WERI-Rb-1 (cell line): ENCODE measurements at places on chromosomes 16 and 17.

DNA sequence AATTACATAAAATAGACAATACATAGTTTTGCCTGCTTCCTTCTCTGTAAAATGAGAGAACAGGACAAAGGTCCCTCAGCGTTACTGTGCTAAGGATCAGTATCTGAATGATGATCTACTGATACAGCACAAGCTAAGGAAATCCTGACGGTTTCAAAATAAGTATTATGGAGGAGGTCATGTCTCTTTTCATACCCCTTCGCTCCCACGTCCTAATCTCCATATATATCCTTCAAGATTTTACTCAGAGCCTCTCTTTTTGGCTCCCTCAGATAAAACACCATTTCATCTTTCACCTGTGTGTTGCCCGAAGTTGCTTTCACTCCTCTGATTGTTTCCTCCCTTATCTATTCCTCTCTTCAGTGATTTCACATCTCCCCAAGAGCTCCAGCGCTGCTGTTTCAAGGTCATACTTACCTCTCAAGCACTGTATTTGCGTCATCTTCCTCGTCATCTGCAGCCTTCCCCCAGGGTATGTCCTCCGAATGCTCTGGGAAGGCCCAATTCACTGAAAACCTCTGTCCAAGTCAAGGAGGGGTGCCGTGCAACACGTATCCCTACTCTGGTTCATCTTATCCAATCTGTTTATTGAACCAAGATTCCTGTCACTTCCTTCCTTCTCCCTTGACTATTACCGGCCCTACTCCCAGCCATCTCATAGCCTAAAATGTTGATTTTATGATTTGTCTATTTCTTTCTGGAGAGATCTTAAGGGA, 1.2 kb upstream of the BLTP2 start:
- no peak for DNase-seq

DNA sequence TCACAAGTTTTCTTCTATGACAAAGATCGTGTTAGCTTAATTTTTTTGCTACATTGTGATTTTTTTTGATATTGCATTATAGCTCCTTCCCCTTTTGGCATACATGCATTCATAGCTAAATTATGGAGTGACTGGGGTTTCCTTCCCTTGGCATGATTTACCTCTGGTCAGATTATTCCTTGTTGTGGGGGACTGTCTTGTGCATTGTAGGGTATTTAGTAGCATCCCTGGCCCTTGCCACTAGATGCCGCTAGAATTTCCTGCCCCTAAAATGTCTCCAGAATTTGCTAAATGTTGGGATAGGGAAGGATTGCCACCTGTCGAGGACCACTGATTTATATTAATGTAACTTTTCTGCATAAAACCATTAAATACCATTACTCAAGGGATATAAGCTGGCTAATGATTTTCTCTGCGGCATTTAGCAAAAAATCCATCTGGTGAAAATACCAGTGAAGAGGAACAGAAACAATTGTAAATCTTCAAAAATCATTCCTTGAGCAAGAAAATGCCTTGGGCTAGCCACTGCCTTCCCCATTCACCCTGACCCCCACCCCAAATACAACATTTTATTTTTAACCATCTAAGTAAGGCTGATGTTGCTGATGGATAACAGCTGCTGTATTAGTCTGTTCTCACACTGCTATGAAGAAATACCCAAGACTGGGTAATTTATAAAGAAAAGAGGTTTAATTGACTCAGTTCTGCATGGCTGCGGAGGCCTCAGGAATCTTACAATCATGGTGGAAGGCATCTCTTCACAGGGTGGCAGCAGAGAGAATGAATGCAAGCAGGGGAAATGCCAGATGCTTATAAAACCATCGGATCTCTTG, 195.2 kb downstream of the MAP2K6 start:
- peak; percentile 42 for DNase-seq

GRCh38 chr17:73436954-73437353, 125.2 kb upstream of the CDC42EP4 start:
- DNase-seq: no peak

DNA sequence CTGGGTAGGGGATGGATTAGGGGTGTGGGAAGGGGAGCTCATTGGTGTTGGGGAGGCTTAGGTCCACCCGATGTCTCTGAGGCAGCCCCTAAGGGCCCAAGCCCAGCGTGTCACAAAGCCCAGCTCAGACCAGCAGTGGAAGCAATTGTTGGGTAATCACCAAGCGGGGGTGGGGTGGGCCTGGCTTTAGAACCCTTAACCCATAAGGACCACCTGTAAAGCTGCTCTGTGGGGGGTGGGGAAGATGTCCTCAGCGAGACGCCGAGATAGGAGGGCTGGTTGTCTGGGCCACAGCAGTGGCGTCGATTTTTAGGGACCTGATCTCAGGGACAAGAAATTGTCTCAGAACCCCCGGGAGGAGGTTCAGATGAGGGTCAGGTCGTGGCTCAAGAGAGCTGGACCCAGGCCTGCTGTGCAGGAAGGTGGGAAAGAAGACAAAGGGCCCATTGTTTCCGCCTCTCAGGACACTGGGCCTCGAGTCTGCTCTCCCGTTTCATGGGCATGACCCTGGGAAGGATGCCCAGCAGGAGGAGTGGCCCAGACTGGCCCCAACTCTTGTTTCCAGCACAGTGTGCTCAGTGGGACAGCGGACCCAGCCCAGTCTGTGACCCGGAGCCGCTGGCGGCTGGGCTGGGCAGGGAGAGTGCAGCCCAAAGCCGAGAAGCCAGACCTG, 15.9 kb downstream of the ST6GALNAC2 start:
- peak; percentile 54 for DNase-seq

GRCh38 chr17:57838453-57838852, 11.4 kb downstream of the MRPS23 start:
- no peak for DNase-seq

GRCh38 chr17:81912441-81913309, 1.5 kb upstream of the PCYT2 start:
- no peak for DNase-seq

- no peak for DNase-seq
Observed at GRCh38 chr16:30567991-30568638, 3.4 kb downstream of the ZNF688 start.

- no peak for DNase-seq
Observed at GRCh38 chr16:12356632-12357340, 380.3 kb downstream of the SNX29 start.

GRCh38 chr17:57626520-57627210, 118.4 kb downstream of the CCDC182 start:
- DNase-seq: peak; percentile 45

GRCh38 chr17:68400404-68400735, 56.9 kb downstream of the WIPI1 start:
- DNase-seq: no peak

GRCh38 chr16:66446737-66447136, 19.6 kb downstream of the BEAN1 start:
- DNase-seq: no peak

DNA sequence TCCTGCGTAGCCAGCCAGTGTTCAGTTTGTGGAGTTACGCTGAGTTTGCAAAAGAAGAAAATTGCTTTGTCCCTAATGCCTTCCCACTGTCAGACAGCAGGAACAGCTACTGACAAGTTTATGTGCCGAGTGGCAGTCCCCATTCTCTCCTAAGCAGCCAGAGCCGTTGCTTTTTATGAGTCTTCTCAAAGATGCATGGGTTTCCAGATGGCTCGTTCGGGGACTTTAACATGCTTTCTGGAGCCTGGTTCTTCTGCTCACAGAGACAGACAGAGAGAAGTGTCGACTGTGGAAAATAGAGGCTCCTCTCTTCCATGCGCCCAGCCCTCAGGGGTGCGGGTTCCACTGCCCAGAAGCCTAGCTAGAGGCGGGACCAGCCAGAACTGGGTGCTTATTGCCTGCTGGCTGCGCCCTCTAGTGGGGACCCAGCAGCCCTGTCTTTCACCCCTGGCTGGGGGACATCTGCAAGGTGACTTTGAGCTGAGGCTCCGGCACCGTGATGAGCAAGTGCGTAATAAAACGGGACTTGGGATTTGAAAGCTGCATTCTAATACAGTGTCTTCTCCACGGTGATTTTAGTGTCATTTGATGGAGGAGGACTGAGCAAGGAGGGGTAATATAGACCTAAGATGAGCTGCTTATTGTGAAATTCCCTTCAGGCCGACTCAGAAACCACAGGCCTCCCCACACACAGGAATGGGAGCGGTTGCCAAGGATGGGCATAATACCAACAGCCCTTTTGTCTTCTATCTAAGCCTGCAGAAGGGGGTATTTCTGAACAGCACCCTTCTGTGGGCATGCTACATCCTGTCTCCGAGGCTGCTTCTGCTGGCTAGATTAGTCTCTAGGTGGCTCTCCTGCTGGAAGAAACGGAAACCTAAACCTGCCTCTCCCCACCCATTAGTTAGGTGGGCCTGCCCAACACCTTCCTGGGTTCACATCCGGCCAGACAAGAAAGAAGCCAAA, 73.1 kb downstream of the CCDC182 start:
- DNase-seq: peak; percentile 93

DNA sequence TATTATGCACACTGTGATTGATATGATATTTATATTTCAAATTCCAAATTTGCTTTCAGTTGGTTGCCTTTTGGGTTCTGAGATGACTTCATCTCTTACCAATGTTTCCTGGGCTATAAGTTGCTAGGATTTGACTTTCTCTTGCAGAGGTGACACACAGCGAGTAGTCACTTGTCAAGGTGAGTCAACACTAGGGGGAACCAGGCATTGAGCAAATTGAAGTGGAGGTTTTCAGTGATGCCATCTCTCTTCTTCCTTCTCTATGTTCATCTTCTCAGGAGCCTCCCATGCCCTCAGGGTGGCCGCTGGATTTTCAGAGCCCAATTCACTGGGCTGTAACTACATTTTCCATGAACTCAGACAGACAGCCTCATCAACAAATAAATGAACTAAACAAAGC, 6.0 kb upstream of the CPD start:
- no peak for DNase-seq

GRCh38 chr17:17628388-17629008, 37.0 kb upstream of the PEMT start:
- no peak for DNase-seq

DNA sequence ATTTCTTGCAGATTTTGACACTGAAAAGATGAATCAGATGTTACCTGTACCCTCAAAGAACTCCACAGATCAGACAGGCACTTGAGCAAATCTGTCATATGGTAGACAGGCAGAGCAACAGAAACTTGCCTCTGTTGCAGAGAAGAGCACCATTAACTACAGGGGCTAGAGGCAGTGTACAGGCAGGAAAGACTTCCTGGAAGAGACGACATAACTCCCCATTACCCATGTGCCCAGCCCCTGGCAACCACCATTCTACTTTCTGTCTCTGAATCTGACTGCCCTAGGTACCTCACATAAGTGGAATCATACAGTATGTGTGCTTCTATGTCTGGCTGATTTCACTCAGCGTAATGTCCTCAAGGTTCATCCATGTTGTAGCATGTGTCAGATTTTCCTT, 15.5 kb downstream of the GFOD2 start:
- no peak for DNase-seq

DNA sequence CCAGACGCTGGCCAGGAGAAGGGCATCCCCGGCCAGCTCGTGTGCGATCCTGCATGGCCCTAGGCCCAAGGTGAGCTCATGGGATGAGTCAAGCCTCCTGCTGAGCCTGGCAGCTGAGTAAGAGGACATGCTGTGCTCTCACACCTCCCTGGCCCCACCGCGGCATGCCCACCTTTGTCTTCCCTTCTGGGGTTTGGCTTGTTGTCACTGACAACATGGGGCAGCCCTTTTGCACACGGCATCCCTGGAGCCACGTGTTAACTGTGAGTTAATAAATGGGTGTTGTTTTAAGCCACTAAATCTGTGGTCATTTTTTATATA, 8.9 kb upstream of the TNS4 start:
- peak; percentile 49 for DNase-seq

GRCh38 chr17:71709271-71709890, 411.4 kb upstream of the SOX9 start:
- no peak for DNase-seq

DNA sequence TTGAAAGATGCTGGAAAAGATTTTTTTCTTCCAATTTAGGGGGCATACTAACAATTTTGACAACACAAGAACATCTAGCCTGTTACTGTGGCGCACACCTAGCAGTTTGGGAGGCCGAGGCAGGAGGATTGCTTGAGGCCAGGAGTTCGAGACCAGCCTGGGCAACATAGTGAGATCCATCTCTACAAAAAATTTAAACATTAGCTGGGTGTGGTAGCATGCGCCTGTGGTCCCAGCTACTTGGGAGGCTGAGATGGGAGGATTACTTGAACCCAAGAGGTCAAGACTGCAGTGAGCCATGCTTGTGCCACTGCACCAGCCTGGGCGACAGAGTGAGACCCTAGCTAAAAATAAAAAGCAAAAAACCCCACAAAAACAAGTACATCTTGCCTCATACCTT, 168.8 kb downstream of the TANC2 start:
- no peak for DNase-seq

- DNase-seq: no peak
Observed at GRCh38 chr17:36036235-36036634, 18.5 kb upstream of the CCL23 start.

- no peak for DNase-seq
Observed at GRCh38 chr16:55393991-55394390, 70.0 kb downstream of the IRX6 start.

DNA sequence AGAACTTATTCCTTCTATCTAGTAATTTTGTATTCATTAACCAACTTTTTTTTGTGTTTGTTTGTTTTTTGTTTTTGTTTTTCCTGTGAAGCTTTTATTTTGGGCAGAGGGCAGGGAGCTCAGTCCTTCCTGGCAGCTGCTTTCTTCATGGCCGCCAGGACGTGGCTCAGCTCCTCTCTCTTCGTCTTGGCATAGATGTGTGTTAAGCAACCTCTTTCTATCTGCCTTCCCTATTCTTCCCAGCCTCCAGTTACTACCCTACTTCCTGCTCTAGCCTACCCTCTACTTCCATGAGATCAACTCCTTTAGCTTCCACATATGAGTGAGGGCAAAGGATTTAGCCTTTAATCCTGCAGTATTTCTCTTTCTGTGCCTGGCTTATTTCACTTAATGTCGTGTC, 8.2 kb upstream of the BRD7 start:
- DNase-seq: no peak

DNA sequence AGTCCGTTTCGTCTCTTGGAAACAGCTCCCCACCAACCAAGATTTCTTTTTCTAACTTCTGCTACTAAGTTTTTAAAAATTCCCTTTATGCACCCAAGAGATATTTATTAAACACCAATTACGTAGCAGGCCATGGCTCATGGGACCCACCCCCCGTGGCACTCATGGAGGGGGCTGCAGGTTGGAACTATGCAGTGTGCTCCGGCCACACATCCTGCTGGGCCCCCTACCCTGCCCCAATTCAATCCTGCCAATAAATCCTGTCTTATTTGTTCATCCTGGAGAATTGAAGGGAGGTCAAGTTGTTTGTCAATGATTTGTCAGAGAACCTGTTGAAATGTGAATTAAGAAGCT, 48.2 kb downstream of the IL21R start:
- DNase-seq: no peak

GRCh38 chr17:81176666-81177065, 10.6 kb upstream of the AATK start:
- DNase-seq: no peak

- peak; percentile 61 for DNase-seq
Observed at GRCh38 chr17:8552577-8553320, 77.8 kb downstream of the MYH10 start.

DNA sequence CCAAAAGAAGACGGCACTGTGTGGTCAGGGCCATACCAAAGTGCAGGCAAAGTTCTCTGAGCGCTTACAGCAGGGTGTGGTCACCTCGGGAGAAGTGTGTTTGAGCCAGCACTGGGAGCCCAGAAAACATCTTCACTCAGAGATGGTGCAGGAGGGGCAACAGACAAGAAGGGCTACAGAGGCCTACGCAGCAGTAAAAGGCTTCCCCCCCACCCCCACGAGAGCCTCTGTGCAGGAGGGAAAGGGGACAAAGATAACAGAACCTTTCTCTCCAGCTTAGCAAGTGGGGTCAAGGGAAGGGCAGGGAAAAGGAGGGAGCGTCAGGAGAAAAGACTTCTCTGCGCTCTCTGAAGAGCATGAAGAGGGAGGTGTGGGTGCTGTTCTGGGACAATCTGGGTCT, 2.8 kb downstream of the VAT1 start:
- DNase-seq: no peak
